Pancreas (tissue), 10 donors: ENCODE measurements at places on chromosomes 1 and 21. TPM values are rescaled to one million over a fixed set of nuclear protein-coding genes. Genes with fewer than 3 reads are reported as not detected.

LRRC3 gene
- polyA plus RNA-seq = 0.46 TPM

ATP1A2 gene
- 1.6 TPM for polyA plus RNA-seq

ABCA4 gene
- polyA plus RNA-seq = 0.15 TPM

PTPN22 gene
- polyA plus RNA-seq = 0.57 TPM

ARHGAP30 gene
- 2.0 TPM for polyA plus RNA-seq
